Right lung (tissue), 10 donors: ENCODE measurements at places on chromosomes 12 and 14. TPM values are rescaled to one million over a fixed set of nuclear protein-coding genes. Genes with fewer than 3 reads are reported as not detected.

PPP1R36 gene
- 0.66 TPM for polyA plus RNA-seq

ANKRD9 gene
- polyA plus RNA-seq = 5.2 TPM

DAZAP2 gene
- polyA plus RNA-seq = 206 TPM

WNT1 gene
- not detected for polyA plus RNA-seq

CAPZA3 gene
- polyA plus RNA-seq = 1.9 TPM

BCL11B gene
- 3.1 TPM for polyA plus RNA-seq

GRCh38 chr12:46578190-46578982, 205.8 kb upstream of the SLC38A2 start:
- no peak for DNase-seq

- no peak for DNase-seq
Observed at GRCh38 chr12:21938879-21939278, 2.3 kb downstream of the ABCC9 start.

DNA sequence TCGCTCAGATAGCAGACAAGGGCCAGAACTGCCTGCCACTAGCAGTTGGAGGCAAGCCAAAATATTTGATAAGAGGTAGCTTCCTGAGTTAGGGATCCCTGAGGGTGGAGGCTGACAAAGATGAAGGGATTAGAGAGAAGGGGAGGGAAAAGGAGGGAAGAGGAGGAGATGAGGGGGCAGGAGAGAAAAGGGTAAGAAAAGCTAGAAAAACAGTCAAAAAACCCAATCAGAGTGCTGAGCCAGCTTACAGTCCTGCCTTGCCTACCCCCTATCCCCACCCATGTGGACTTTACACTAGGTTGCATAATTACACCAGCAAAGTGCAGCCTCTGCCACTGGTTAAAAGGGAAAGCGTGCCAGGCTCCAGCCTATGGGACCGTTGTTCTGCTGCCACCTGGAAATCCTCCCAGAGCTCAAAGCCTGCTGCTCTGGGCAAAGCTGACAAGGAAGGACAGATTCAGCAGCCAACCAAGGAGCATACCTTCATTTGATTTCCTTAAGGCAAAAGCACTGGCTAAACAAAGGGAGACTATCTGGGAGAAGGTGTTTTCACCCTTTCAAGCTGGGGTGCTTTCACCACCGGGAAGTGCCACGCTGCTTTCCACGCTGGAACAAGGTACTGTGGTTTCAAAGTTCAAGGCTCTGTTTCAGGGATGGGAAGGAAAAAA, 3.8 kb upstream of the NUMB start:
- DNase-seq = peak; percentile 31

DNA sequence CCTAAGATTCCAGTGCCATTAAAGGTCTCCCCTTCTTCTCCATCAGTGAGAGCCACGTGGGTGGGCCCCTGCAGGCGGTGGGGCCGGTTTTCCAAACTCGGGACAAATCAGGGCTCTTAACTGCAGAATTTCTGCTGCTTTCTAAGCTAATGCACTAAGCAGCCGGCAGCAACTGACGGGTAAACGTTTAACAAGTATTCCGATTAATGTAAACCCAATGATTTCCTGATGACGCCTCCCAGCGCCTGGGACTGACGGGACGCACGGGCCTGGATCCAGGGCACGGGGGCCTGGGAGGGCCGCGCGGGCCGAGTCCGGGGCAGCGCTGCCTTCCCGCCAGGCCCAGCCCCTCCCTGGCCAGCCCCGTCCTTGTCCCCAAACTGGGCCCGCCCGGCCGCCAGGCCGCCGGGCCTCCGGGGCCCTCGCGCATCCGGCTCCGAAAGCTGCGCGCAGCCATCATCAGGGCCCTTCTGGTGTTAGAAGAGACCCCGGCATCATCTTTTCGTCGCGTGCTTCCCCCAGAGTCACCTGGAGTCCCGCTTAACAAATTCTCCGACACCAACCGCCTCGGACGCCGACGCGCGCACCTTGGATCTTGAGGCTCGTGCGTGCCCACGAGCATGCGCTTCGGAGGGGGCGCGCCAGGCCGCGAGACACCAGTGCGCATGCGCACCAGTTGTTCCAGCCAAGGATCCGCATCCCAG, at the start of gene MLH3:
Gene MLH3 (minus strand): TSS at position 616 of the 704 bp plus-strand sequence. CDS start 1,812 bp downstream, outside the sequence.
- peak; percentile 85 for DNase-seq

- DNase-seq = no peak
Observed at GRCh38 chr12:74579446-74579845, 41.8 kb downstream of the ATXN7L3B start.

DNA sequence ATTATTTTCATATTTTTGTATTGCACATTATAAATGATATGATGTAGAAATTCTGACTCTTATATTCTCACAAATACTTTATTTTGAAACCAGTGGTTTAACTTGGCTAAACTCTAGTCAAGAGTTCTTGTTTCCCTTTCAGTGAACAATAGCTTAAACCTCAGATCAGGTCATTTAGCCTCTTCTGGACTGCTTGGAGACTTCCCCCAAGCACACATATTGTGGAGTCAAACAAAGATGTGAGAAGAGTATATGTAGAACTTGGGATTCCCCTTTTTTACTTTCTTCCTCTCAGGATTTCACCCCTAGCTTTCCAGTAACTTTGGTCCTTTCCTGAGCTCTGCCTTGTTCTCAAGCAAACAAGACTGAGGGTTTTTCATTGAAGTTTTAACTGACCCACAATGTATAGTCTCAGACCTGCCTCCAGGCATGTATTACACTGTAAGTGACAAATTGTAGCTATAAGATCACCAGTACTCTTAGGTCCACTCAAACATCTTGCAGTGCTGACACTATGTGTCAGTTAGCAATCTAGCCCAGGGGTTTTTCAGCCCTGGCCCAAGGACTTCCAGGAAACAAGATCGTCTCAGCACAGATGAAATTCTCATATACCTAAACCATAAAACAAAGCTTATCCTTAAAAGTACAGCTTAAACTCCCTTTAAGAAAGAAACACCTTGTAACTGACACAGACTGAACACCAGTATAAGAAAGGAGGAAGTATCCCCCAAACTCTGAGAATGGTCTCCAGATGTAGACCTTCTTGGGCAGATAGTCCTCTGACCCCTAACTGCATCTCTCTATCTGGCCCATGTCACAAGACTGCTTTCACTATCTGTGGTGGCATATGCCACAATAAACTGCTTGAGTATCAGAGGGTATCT, 98.6 kb downstream of the SLC6A15 start:
- DNase-seq = no peak

DNA sequence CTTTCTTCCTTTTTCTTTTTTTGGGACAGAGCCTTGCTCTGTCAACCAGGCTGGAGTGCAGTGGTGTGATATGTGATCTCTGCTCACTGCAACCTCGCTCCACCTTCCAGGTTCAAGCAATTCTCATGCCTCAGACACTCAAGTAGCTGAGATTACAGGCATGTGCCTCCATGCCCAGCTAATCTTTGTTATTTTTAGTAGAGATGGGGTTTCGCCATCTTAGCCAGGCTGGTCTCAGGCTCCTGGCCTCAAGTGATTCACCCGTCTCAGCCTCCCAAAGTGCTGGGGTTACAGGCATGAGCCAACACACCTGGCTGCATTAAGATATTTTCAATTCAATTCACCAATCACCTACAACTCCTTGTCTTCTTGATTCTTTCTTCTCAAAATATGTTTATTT, 1046.5 kb downstream of the GALC start:
- DNase-seq = no peak

DNA sequence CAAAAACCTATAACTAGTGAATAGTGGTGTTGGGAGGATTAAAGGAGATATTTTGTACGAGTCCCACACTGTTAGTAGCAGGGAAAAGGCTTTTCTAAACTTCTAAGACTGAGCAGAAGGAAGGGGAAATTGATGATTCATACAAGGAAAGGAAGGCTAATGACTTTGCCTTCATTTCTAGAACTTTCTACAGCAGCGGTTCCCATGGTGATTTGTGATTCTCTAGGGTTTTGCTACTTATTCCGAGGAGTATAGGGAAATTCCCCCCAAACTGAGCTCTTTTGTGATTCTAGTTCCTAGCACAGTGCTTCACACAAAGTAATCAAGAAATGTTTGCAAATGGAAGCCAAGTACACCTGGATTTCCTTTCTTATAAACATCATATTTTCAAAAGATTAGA, 23.8 kb upstream of the PWP1 start:
- no peak for DNase-seq

DNA sequence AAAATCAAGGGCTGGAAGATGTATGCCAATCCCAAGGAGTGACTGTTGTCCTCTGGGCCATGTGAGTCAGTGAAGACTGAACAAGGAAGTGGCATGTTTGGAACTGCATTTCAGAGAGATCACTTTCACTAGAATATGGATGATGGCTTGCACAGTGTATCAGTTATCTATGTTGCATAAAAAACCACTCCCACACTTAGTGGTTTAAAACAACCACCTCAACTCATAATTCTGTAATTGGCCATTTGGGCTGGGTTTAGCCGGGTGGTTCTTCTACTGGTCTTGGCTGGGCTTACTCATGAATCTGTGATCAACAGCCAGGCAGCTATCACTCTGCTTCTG, 15.4 kb downstream of the BDKRB1 start:
- no peak for DNase-seq

DNA sequence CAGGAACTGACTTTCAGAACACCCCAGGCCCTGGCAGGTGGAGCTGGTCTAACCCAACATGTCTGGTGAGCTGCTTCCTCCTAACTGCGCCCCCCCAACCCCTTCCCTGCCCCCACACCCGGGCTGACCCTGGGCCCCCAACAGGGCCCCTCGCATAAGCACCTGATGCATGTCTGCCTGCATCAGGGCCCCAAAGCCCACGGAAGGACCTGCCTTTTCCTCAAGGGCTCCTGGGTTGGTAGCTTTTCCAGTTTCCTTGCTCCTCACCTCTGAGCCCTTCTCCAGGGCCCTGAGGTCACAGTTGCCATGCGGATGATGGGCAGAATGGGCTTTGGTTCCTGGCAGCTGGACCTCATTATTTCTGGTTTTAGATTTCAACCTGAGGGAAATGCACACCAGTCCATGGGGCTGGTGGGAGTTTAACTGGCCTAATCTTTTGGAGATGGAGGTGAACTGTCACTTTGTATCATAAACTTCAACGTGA, 18.5 kb downstream of the TESC start:
- no peak for DNase-seq

DNA sequence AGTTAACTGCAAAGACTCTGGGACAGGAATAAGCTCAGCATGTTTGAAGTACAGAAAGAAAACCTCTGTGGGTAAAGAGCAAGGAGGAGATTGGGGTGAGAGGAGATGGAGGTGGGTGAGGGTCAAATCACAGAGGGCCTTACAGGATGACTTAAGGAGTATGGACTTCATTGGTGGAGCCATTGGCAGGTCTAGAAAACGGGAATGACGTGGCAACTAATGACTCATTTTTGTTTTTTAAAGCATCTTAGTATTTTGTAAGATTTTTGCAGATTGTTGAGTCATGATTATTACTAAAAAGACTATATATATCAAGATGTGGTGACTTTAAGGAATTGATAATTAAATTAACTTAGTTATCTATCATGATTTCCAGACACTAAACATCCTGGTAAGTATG, 18.5 kb downstream of the UTP20 start:
- no peak for DNase-seq

GRCh38 chr12:105995961-105996431, 142.8 kb downstream of the NUAK1 start:
- no peak for DNase-seq

DNA sequence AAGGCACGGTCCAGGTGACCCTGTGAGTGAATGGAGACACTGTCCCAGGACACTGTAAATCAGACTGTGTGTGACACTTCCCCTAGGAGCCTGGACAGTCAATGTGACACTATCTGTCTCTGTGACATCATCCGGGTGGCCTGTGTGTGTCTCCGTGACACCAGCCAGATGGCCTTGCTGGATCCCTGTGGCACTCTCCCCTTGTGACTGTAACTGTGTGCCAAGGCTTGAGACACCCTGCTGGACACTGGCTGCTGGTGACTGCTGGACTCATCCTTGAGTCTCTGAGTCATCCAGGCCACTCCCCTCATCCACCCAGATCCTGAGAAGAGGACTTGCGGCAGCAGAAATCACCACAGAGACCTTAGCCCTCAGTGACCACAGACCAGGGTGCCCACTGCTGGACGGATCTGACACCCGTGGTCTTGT, 51.6 kb downstream of the MVK start:
- no peak for DNase-seq

DNA sequence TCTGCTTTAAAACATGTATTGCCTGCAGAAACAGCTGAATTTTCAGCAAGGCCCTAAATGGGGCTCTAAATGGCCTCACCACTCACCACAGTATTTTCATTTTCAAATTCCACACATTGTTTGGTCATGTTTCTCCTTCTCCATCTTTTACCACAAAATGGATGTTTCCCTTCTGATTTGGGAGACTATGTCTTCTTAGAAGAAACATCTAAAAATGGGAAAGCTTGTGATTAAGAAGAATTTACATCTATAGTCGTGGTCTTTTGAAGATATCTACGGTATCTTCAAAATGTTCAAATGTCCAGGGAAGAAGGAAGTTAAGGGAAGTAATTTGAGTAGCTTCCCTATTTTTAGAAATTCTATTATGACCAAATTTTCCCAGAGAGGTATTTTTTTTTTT, 20.7 kb upstream of the TUBA1C start:
- no peak for DNase-seq
